ENCODE measurements at places on chromosomes 1 and 21.

- DNase-seq = peak; percentile 2
Observed at GRCh38 chr1:54199151-54199764, 572 bp downstream of the CYB5RL start.

GRCh38 chr1:59427155-59427554 lies 130.3 kb downstream of the FGGY start:
- DNase-seq = no peak

DNA sequence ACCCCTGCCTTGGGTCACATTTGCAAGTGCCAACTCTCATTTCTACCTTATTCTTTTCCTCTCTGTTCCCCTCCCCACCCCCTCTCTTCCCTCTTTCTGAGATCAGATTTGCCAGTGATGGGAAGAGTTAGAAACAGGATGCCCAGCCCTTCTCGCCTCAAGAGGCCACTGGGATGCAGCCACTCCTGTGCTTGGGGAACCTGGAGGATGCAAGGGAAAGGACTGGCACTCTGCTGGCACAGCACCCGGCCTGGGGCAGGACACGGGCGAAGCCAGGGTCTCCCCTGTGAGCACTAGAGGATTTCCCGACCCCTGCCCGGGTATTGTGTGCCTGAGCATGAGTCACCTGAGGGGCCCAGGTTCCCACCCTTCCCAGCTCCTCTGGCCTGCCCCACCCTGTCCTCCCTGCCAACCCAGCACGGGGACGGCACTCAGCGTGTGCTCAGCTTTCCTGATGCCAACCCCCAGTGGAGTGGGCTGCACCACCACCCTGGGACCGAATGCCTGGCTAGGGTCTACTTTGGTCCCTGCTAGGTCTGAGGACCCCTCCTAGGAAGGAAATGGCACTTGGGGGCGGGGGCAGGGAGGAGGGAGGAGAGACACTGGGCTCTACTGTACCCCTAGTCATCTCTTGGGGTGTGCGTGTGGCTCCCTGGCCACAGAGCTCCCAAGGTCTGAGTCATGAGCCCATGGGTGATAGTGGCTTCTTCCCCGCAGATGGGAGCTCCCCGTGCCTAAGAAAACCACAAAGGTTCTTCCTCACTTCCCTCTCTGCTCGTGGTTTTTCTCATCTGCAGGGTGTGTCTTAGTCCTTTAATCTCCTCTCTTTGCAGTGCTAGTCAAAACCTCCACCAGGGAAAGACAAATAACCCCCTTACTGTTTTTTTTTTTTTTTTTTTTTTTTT lies 12.4 kb downstream of the LMNA start:
- no peak for DNase-seq

DNA sequence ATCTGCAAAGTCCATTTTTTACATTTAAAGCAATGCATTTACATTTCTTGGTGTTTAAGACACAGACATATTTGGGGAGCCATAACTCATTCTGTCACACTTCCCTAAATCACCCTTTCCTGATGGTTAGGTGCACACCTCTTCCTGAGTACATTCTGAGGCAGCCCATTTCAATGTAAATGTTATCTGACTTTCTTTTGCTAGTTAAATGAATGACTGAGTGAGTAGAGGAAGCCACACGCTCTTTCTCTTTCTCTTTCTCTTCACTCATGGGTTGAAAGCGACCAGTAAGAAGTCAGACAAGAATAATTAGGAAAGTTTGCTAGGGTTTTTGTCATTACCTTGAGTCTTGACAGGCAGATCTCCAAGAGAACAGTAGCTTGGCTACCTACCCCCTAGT lies 143.1 kb downstream of the S1PR1 start:
- no peak for DNase-seq

- no peak for DNase-seq
Observed at GRCh38 chr21:44436958-44437357, 18.4 kb upstream of the LRRC3 start.

DNA sequence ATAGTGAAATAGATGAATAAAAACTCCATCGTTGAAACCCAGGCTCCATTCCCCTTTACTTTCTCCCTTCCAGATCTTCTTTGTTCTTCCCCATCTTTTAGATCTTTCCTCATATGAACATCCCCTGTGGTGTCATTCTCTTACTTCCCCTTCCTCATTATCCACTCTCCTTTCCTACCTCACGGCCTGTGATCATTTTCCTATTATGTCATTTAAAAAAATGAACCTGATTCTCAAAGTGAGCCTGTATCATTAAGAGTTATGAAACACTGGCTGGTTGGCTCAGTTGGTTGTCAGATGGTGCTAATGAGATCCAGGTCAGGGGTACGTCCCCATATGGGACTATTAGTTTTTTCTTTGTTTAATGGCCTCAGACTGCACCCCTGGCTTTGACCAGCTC lies 38.3 kb downstream of the TCEANC2 start:
- DNase-seq = no peak

GRCh38 chr1:30681782-30682181 lies 41.6 kb downstream of the MATN1 start:
- DNase-seq = no peak

DNA sequence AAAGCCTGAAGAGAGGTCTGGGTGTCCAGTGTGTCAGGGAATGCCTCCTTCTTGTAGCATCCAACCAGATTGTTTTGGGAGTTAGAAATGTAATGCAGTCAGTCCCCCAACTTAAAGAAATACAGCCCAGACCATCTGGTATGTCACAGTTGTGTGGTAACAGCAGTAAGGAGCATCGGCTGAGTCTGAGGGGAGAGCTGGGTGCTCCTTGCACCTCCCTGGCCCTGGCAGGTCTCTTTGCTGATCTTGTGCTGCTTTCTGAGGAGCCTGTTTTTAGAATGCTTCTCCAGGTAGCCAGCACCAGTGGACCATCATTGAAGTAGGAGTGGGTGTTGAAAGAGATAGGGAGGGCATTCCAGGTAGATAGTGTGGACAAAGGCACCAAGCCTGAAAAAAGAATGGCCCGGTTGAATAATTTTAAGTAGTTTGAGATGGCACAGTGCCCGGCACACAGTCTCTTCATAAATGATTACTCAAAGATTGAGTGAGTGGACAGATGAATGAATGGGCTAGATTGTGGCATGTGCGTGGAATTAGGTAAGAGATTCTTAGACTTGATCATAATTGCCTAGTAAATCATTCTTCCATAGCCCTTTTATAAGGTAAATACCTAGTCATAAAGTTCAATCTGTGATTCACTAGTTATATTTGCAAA lies 46.5 kb downstream of the LAMC1 start:
- no peak for DNase-seq

- no peak for DNase-seq
Observed at GRCh38 chr1:119099775-119100174, 40.7 kb downstream of the WARS2 start.

GRCh38 chr1:191912517-191912916 lies 245.7 kb upstream of the RGS18 start:
- no peak for DNase-seq

DNA sequence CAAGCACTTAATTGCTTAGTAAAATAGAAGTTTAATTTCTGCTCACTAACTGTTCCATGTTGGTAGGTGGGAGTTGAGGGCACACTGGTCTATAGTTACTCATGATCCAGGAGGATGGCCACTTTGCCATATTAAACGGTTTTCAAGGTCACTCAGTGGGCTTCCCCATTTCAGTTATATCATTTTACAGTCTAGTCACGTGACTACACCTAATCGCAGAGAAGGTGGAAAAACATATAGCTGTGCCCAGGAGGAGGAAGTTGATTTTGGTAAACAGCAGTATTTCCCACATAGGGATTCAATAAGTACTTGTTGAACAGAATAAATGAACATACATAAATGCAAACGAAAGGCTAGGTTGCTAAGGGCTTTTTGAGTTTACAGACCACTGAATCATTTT lies 541.1 kb upstream of the CAMK1G start:
- no peak for DNase-seq

DNA sequence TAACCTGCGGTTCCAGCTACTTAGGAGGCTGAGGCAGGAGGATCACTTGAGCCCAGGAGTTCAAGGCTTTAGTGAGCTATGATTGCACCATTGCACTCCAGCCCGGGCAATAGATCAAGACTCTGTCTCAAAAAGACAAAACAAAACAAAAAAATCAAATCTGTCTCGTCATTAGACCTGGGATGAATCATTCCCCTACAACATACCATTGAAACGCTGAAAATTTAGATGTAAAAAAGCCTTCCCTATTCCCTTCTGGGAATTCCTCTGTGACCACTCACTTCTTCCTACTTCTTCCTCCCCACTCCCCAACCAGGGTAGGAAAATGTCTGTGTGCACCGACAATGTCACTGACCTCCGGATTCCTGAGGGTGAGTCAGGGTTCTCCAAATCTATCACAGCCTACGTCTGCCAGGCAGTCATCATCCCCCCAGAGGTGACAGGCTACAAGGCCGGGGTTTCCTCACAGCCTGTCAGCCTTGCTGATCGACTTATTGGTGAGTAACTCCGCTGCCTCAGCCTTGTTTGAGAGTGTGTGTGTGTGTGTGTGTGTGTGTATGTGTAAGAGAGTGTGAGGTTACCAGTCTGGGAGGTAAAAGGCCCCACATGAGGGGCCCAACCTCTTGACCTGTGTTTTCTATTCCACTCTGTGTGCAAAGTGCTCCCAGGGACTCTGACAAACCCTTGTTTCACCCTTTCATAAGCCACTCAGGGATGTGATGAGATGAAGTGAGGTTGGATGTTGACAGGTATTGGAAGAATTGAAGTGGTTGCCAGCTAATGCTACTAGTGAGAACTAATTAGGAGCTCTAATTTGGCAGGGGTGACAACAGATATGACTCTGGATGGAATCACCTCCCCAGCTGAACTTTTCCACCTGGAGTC lies 16.3 kb upstream of the SARS1 start:
- no peak for DNase-seq

DNA sequence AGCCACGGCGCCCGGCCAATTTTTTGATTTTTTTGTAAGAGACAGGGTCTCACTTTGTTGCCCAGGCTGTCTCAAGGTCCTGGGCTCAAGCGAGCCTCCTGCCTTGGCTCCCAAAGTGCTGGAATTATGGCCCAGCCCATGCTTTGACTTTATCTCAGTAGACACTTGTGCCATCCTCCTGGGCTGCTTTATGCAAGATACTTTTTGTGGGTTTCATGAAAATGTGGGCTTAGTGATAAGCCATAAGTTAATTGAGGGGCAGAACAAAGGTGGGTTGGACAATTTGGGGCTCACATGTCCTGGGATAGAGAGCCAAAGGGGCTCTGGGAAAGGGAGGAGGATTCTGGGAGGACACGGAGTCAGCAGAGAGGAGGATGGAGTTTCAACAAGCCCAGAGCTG lies 22.0 kb downstream of the ALPL start:
- no peak for DNase-seq

GRCh38 chr1:232493869-232494268 lies 136.1 kb downstream of the SIPA1L2 start:
- no peak for DNase-seq

GRCh38 chr1:103523346-103523745 lies 2.2 kb upstream of the RNPC3 start:
- no peak for DNase-seq

DNA sequence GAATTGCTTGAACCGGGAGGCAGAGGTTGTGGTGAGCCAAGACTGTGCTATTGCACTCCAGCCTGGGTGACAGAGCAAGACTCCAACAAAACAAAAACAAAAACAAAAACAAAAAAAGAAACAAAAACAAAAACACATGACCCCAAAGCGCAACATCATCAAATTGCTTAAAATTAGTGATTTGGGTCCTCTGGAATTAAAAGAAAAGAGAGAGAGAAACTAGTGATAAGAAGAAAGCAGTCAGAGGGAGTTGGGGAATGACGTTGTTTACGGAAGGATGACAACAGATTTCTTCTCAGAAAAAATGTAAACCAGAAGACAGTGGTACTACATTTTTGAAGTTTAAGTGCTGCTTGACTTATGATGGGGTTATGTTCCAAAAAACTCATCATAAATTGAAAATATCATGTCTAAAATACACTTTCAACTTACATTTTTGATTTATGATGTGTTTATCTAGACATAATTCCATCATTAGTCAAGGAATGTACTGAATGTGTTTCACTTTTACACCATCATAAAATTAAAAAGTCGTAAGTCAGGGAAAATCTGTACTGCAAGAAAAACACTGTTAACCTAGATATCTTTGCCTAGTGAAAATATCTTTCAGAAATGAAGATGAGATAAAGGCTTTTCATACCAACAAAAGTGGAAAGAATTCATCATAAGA lies 88.0 kb downstream of the MT1HL1 start:
- no peak for DNase-seq

DNA sequence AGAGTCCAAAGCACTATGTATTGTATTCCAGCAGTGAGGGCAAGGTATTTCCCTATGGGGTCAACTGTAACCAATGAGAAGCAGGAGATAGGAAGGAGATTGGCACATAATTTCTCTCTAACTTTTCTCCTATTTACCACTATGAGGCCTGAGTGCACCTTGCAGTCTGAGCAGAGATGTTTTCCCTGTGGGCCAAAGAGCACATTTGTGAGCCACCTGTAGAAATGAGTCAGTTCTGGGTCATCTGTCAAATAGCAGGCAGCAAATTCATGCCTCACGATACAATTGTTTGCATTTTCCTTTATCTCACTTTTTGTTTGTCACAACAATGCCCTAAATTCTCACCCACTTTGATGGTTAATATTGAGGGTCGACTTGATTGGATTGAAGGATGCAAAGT lies 547.2 kb upstream of the NCAM2 start:
- no peak for DNase-seq

- DNase-seq = no peak
Observed at GRCh38 chr1:91776068-91776794, 109.7 kb downstream of the TGFBR3 start.

GRCh38 chr1:199857108-199857507 lies 170.4 kb upstream of the NR5A2 start:
- no peak for DNase-seq

DNA sequence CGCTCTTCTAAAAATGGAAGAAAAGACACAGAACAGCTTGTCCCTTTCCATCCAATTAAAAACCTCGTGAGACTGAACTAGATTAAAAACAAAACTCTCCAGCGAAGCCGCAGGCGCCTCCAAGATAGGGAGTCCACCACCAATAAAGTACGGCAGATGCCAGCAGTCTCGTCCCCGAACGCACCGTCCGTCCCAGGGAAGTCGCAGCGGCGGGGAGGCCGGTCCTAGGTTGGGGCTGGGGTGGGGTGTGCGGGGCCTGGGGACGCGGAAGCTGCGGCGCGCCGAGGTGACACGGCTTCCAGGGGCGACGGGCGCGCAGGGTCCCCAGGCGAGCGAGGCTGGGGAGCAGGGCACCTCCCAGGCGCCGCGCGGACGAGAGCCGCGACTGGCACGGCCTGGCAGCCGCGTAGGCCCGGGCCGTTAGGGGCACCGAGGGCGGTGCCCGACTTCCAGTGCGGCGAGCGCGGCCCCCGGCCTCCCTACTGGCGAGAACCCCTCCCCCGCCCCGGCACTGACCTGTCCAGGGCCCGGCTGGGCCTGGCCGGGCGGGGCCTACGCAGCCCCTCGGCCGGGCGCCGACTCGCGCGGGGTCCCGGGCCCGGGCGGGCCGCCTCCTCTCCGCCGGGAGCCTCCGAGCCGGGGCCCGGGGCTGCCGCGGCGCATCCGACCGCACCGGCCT lies 28.3 kb upstream of the A3GALT2 start:
- peak; percentile 51 for DNase-seq

GRCh38 chr1:181676269-181676668 lies 193.0 kb downstream of the CACNA1E start:
- DNase-seq = peak; percentile 18

All from HAP-1 (cell line).